ENCODE measurements at places on chromosomes 12 and 14.

GRCh38 chr12:3685830-3686229, 67.1 kb downstream of the CRACR2A start:
- H3K4me1 ChIP-seq: no peaks in the 10 kb centered on the region
- H3K4me3 ChIP-seq: no peak overlapping the region
- H3K27ac ChIP-seq: no peak overlapping the region

DNA sequence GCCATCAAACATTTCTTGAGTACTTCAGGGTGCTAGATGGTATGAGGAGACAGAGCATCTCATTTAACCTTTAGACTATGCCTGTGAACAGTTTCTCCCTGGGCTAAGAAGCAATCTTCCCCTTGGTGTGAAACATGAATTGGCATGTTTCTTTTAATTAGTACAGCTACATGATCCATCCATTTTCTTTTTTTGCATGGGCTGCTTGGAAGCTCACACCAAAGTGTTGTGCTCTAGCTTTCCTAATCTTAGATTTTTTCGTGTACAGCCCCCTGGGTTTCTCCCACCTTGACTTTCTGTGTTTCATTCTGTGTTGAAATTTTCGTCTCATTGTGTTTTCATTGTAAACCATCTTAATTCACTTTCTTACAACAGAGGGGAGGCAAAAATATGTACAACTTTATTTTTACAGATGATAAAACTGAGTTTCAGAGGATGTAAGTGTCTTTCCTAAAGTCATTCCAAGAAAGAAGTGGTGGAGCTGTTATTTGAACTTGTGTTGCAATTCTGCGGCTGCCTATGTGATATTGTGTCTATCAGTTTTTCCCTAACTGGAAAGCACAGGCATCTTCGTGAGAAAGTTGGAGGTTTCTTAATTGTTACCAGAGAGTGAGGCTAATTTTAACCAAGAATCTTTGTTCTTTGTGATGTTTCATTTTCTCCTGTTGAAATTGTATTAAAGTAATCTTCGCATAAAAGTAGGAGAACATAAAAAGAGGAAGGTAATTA, 64.5 kb downstream of the DAAM1 start:
- H3K27ac ChIP-seq: no peak overlapping the region
- no peaks in the 10 kb centered on the region for H3K36me3 ChIP-seq
- no peak overlapping the region for H3K4me3 ChIP-seq
- H3K27me3 ChIP-seq: no peaks in the 10 kb centered on the region
- H3K4me1 ChIP-seq: peaks cover 13% of the 10 kb centered on the region

- H3K27ac ChIP-seq: no peak overlapping the region
- no peak overlapping the region for H3K4me3 ChIP-seq
- no peaks in the 10 kb centered on the region for H3K27me3 ChIP-seq
- H3K36me3 ChIP-seq: peaks cover 81% of the 10 kb centered on the region
- no peaks in the 10 kb centered on the region for H3K4me1 ChIP-seq
Measured at GRCh38 chr14:69115407-69116185, 37.3 kb downstream of the DCAF5 start.

DNA sequence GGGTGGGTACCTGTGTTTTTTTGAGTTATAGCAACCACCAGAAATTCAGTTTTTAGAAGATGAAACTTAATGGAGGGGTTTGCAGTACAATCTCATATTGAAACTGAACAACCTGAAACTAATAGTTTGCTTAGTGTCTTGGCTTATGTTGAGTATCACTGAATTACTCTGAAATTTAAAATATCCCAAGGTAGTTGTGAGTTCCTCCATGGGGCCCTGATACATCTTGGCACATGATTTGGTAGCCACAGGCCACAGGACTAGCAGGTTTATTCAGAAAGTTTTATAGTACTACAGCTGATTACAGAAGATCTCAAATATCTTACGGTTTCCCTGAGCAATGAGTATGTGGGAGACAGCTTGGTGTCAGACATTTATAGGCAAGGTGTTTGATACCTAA, 10.4 kb downstream of the PTGES3 start:
- H3K27me3 ChIP-seq: no peaks in the 10 kb centered on the region
- no peak for DNase-seq
- H3K36me3 ChIP-seq: peaks cover 71% of the 10 kb centered on the region
- H3K4me1 ChIP-seq: peaks cover 4% of the 10 kb centered on the region
- H3K27ac ChIP-seq: no peak overlapping the region

DNA sequence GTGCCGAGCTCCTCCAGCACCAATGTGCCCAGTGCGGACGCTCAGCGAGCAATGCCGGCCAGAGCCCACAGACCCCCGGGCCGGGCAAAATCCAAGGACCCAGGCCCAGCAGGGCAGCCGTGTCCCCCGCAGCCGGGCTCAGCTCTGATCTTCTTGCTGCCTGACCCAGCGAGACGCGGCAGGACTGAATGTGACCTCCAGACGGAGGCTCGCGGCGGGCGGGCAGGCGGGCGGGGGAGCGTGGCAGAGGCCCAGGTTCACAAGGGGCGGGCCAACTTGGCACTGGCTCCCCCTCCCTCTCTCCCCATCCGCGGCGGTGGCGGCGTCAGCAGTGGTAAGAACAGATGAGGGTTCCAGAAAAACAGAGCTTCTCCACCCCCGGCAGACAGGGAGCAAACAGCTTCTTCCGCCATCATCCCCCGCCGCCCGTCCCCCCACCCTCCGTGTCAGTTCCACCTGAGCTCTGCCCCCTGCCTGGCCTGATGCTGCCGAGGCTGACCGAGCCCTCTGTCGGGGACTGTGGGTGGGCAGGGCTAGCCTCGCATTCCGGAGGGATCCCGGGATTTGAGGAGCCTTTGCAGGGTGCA, 94.3 kb downstream of the RFLNA start:
- no peaks in the 10 kb centered on the region for H3K27me3 ChIP-seq
- peaks cover 61% of the 10 kb centered on the region for H3K4me1 ChIP-seq
- H3K4me3 ChIP-seq: peak overlapping the region; percentile 57
- H3K27ac ChIP-seq: peak overlapping the region; percentile 99
- peaks cover 25% of the 10 kb centered on the region for H3K36me3 ChIP-seq

GRCh38 chr12:100995771-100996170, 201.2 kb downstream of the ANO4 start:
- no peaks in the 10 kb centered on the region for H3K4me1 ChIP-seq
- H3K4me3 ChIP-seq: no peak overlapping the region
- H3K27me3 ChIP-seq: no peaks in the 10 kb centered on the region
- DNase-seq: no peak
- no peak overlapping the region for H3K27ac ChIP-seq

DNA sequence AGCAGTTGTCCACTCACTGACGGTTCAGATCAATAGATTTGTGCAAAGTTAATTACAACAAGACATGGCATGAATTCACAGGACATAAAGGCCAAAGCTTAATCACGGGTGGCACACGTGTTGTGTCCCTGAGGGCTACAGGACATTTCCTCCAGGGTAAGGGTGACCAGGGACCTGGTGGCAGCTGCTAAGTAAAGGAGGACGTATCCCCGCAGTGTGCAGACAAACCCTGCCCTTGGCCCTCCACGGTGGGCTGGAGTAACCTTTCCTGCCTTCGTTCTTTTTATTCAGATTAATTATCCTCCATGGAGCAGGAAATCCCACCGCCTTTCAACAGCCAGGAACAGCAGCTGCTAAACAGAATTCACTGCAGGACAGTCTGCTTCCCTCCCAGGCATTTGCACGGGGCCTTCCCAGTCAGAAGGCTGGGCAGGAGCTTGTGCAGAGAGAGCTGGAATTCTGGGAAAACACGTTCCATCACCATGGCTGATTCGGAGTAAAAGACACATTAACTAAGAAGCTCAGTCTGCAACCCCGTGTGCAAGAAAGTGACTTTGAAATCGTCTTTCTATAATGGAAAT, 289.9 kb upstream of the SFSWAP start:
- no peak for DNase-seq
- H3K27ac ChIP-seq: no peak overlapping the region
- no peaks in the 10 kb centered on the region for H3K27me3 ChIP-seq
- no peaks in the 10 kb centered on the region for H3K4me1 ChIP-seq
- no peaks in the 10 kb centered on the region for H3K36me3 ChIP-seq
- H3K4me3 ChIP-seq: no peak overlapping the region

DNA sequence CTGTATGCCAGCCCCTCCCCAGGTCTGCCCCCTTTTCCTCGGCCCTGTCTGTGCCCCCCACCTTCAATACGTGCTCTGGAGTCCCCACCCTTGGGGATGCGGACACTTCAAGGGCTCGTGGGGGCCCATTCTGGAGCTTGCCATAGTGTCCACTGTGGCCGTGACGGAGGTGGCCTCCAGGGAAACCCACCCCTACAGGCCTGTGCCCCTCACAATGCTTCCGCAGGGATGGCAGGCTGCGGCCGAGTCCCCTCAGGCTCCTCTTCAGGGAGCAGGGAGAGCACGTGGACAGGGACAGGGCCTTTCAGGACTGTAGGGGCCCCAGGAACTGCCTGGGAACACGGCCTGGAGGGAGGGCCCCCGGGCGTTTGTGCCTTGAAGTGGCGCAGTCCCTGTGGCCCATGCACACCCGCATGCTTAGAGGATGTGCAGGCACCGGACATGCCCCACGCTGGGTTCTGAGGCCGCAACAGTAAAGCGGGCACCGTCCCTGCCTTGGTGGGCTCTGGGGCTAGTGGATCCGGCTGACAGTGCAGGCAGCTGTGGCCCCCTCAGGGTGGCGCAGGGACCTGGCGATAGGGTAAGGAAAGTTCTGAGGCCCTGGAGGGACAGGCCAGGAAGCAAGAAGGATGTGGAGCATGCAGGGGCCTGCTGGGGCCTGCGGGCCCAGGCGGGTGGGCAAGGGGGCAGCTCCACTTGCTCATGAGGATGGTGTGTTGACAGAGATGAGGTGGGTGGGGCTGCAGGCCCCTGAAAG, 209.0 kb upstream of the RTL1 start:
- H3K4me3 ChIP-seq: no peak overlapping the region
- H3K27ac ChIP-seq: no peak overlapping the region
- H3K36me3 ChIP-seq: no peaks in the 10 kb centered on the region
- no peaks in the 10 kb centered on the region for H3K4me1 ChIP-seq
- peak; percentile 64 for DNase-seq
- no peaks in the 10 kb centered on the region for H3K27me3 ChIP-seq

GRCh38 chr14:104968153-104968527, 10.0 kb downstream of the AHNAK2 start:
- H3K4me3 ChIP-seq: peak overlapping the region; percentile 75
- DNase-seq: peak; percentile 94
- peak overlapping the region; percentile 99 for H3K27ac ChIP-seq
- H3K36me3 ChIP-seq: peaks cover 23% of the 10 kb centered on the region

DNA sequence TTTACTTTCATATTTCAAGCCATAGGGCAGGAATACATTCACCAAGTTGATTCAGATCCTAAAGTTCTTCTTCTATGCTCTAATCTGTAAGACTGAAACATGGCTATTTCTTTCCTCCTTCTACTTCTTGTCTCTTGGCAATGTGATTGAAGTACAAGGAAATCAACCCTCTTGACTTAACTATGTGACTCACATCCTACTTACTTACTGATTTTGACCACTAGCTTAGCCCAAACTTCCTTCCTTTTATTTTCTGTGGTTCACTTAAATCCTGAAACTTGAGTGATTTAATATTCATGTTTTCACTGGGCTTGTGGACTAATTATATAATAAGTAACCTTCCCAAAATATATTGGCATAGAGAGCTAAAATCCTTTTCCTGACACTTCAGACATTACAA, 111.2 kb upstream of the NOVA1 start:
- H3K27me3 ChIP-seq: peaks cover 18% of the 10 kb centered on the region
- DNase-seq: no peak
- H3K4me1 ChIP-seq: peaks cover 6% of the 10 kb centered on the region

- no peaks in the 10 kb centered on the region for H3K36me3 ChIP-seq
- peaks cover 10% of the 10 kb centered on the region for H3K4me1 ChIP-seq
- H3K27me3 ChIP-seq: no peaks in the 10 kb centered on the region
- H3K4me3 ChIP-seq: no peak overlapping the region
- no peak overlapping the region for H3K27ac ChIP-seq
Measured at GRCh38 chr12:54306925-54307741, 6.3 kb upstream of the NFE2 start.

DNA sequence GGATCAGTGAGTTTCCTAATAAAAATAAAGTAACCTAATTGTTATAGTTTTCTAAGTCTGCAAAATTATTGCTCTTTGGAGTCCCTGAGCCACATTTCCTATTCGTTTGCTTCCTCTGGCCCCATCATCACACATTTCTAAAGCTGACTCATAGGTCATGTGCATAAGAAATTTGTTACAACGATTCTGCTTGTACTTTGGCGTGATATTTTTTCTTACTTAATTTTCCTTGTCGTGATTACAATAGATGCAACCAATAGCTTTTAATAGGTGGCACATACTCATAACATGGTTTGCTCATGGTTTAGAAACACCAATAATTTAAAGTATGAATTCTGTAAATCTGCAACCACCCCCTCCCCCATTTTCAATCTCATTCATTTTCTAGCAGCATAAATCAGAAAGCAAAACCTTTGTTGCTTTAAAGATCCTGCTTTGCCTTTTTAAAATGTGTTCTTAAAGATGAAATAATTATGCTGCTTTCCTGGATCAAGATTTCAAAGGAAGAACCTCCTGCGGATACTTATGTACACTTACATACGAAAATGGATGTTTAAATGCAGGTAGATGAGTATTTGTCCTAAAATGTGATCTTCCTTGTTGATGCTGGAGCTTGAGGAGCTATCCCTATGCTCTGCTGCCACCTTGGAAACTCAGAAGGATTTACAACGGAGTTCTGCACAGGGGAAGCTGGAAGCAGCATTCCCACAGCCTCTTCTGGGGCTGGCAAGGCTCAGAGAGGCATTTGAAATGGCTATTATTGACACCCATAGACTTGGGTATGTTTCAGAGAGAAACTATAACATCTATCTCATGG, 1.7 kb upstream of the FLRT2 start:
- DNase-seq: no peak
- peak overlapping the region; percentile 85 for H3K27ac ChIP-seq
- no peaks in the 10 kb centered on the region for H3K36me3 ChIP-seq
- peaks cover 20% of the 10 kb centered on the region for H3K4me1 ChIP-seq

DNA sequence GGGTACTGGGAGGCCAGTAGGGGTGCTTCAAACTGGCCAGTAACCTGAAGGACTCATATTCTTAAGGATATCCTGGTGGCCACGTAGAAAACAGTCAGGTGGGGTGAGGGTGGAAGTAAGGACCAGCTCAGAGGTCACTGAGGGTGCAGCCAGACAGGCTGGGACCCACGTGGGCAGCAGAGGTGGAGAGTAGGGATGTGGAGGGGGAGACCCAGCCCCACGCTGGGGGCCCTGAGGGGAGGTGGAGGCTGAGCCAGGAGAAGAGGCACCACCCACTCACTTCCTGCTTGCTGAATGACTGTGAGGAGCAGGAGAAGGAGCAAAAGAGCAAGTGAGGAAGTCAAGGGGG, 12.6 kb upstream of the SERPINA3 start:
- no peaks in the 10 kb centered on the region for H3K36me3 ChIP-seq
- peaks cover 37% of the 10 kb centered on the region for H3K4me1 ChIP-seq
- no peaks in the 10 kb centered on the region for H3K27me3 ChIP-seq
- H3K4me3 ChIP-seq: no peak overlapping the region

DNA sequence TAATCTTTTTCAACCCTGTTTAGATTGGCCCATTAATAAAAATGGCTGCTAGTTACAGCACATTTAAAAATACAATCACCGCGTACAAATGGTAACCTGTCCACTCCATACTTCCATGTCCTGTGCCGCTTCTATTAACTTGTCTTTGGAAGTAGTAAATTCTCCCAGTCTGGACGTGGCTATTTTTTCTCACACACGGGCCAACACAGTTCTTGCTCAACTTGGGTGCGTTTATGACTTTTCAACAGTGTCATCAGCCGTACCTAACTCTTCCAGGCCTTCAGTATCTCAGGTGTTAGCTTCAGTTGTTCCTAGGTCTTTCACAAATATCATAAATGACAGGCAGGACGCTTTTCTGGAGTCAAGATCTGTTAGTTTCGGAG, 475 bp upstream of the PCNX1 start:
- H3K36me3 ChIP-seq: no peaks in the 10 kb centered on the region
- peak overlapping the region; percentile 80 for H3K27ac ChIP-seq
- H3K27me3 ChIP-seq: no peaks in the 10 kb centered on the region
- peak overlapping the region; percentile 90 for H3K4me3 ChIP-seq

Measured in RWPE2 (cell line).